ENCODE measurements at places on chromosomes 3 and 15. TPM values are rescaled to one million over a fixed set of nuclear protein-coding genes. Genes with fewer than 3 reads are reported as not detected.

GRCh38 chr15:40914486-40914885 lies 14.7 kb upstream of the DLL4 start:
- no peak for DNase-seq

GRCh38 chr15:58966698-58967097 lies 20.8 kb upstream of the RNF111 start:
- peak; percentile 34 for DNase-seq

DNA sequence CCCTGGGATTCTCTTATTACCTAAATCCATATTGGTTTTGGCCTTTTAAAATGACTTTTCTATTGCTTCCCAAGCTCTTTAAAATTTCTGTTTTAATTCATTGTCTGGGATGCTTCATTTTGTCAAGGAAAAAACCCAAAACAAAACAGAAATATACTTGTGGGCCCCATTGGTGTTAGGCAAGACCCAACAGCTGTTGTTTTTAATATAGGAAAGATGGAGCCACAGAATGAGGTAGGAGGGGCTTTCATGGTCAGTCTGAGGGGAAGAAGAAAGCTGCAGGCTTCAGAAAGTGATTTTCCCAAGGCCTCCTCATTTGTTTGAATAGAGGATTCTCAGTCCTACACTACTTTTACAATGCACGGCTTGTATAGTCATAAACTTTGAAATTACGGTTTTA lies 180.5 kb downstream of the MCTP2 start:
- DNase-seq = no peak

- no peak for DNase-seq
Measured at GRCh38 chr3:54168451-54168850, 46.1 kb downstream of the CACNA2D3 start.

DNA sequence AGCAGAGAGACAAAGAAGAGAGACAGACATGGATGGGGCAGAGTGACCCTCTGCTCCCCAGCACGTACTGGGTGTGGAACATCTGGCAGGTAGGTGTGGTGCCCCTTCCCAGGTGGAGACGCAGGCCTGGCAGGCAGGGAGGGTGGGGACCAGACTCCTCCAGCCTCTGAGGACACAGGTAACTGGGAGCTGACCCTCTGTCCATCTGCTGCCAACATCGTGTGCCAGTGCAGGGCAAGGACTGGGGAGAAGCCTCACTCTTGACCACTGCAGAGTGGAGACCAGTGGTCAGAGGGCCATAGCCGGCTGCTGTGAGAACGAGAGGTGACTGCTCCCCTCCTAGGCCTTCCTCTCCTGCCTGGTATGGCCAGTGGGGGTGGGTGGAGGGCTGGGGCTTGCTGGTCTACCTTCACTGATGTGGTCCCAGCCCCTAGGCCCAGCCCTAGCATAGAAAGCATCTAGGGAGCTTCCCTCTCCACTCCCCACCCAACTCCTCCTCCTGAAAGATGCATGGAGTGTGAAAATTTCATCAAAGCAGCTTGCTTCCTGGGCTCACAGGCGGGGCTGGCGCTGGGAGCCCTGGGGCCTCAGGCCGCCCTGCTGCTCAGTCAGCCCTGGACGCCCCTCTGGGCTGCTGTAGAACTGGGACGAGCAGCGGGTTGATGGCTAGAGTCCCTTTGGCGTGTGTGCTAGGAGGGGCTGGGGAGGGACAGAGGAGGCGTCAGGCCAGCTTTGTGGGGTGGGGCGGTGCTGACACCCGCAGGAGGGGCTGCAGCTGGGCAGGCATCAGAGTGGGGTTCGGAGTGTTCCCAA lies 90.3 kb downstream of the PLXNA1 start:
- DNase-seq = no peak

- no peak for DNase-seq
Measured at GRCh38 chr3:126570103-126570541, 11.4 kb upstream of the C3orf22 start.

Gene GOLGA8T
- not detected for total RNA-seq

Gene PRR20G
- not detected for total RNA-seq

DNA sequence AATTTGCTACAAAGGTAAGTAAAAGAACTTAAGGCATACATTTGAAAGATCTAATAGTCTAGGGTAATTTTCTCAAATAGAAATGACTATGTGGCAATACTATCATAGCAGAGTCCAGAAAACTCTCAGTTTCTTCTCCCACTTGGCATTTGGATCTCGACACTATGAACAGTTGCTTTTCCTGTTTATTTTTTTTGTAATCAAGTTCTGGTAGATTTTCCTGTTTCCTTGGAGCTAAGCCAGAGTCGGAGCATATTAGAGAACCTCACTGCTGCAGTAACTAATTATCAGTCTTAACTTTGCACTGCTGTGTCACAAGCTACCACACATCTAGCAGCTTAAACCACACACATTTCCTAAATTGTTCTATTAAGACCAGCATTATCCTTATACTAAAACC lies 44.9 kb upstream of the ZNF385D start:
- no peak for DNase-seq

Gene MAP2K5
- 5.5 TPM for total RNA-seq

Measured in M059J (cell line).